ENCODE measurements at places on chromosomes 5 and 9. TPM values are rescaled to one million over a fixed set of nuclear protein-coding genes. Genes with fewer than 3 reads are reported as not detected.
A peak's percentile ranks its signal among the peaks of the same experiment; 100 is the strongest.

Gene HINT1
- total RNA-seq: 206 TPM

Gene PAM
- 116 TPM for total RNA-seq

Gene ACOT12
- 0.74 TPM for total RNA-seq

Gene GRIA1
- 18.0 TPM for total RNA-seq

Gene AJM1
- total RNA-seq: 3.2 TPM

Gene FYB1
- 0.33 TPM for total RNA-seq

Gene BARHL1
- total RNA-seq: 0.14 TPM

Gene ZNF879
- 7.2 TPM for total RNA-seq

Gene PRSS3
- 0.86 TPM for total RNA-seq

- no peak overlapping the region for H3K4me3 ChIP-seq
- no peaks in the 10 kb centered on the region for H3K36me3 ChIP-seq
- no peak overlapping the region for H3K27ac ChIP-seq
- H3K27me3 ChIP-seq: peaks cover under 1% of the 10 kb centered on the region
- no peaks in the 10 kb centered on the region for H3K4me1 ChIP-seq
Measured at GRCh38 chr5:6976971-6977370, 263.7 kb downstream of the TENT4A start.

DNA sequence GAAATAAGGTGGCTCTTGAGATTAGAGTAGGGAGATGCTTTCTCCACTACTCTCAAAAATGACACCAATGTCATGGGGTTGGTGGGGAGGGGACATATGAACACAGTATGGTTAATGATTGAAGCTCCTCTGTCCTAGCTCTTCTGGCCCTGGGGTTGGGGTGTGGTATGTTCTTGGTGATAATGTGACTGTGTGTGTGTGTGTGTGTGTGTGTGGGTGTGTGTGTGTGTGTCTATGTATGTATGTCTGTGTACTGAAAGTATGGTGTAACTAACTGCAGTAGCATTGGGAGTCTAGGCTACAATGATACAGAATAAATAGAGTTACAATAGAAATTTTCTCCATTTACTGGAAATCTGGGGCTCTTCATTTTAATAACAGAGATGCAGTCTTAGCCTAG is 121.0 kb upstream of the CD180 start:
- H3K4me1 ChIP-seq: peaks cover 8% of the 10 kb centered on the region
- no peaks in the 10 kb centered on the region for H3K27me3 ChIP-seq
- H3K36me3 ChIP-seq: no peaks in the 10 kb centered on the region
- no peak overlapping the region for H3K4me3 ChIP-seq

- no peaks in the 10 kb centered on the region for H3K27me3 ChIP-seq
- H3K27ac ChIP-seq: no peak overlapping the region
- H3K36me3 ChIP-seq: peaks cover 28% of the 10 kb centered on the region
- H3K4me3 ChIP-seq: no peak overlapping the region
Measured at GRCh38 chr9:37157726-37158377, 37.5 kb downstream of the ZCCHC7 start.

DNA sequence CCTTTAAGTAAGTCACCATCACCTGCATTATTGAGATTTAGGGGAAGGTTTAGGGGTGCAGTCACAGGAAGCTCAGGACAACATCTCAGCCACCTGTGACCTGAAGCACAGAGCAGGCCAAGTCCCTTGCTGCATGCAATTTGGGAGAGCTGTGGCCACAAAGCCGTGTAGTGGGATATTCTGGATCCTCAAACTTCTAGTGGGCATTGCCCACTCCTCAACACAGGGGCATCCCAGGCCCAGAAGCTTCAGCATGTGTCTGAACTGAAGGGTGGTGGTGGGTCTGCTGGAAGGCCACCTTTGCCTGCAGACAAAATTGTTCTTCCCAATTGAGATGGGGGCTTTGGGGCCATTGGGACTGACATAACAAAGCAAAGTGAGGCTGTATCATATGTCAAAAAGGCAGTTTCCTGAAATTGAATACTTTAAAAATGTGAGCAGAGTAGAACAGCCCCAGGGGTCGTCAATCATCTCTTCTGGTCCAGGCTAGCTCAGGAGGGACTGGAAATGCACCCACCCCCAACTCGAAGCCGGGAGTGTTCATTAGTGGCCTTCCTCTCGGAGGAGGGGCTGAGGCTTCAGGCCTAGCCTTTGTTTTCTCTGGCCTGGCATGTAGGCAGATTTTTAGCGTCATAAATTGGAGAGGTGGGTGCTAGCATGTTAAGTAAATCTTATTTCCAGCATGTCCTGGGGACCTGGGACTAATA is 2.8 kb upstream of the GADD45G start:
- no peaks in the 10 kb centered on the region for H3K36me3 ChIP-seq
- H3K4me3 ChIP-seq: peak overlapping the region; percentile 40
- peak; percentile 49 for DNase-seq
- H3K27me3 ChIP-seq: peaks cover 14% of the 10 kb centered on the region
- peaks cover 14% of the 10 kb centered on the region for H3K4me1 ChIP-seq
- H3K27ac ChIP-seq: no peak overlapping the region

DNA sequence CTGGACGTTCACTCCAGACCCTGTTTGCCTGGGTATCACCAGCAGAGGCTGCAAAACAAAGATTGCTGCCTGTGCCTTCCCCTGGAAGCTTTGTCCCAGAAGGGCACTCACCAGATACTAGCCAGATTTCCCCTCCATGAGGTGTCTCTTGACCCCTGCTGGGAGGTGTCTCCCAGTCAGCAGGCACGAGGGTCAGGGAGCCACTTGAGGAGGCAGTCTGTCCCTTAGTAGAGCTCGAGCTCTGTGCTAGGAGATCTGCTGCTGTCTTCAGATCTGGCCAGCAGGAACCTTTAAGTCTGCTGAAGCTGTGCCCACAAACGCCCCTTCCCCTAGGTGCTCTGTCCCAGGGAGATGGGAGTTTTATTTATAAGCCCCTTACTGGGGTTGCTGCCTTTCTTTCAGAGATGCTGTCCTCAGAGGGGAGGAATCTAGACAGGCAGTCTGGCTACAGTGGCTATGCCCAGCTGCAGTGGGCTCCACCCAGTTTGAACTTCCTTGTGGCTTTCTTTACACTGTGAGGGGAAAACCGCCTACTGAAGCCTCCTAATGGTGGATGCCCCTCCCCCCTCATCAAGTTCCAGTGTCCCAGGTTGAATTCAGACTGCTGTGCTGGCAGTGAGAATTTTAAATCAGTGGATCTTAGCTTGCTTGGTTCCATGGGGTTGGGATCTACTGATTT is 253.9 kb downstream of the SPATA31D1 start:
- no peak overlapping the region for H3K27ac ChIP-seq
- H3K4me3 ChIP-seq: no peak overlapping the region
- DNase-seq: no peak
- H3K36me3 ChIP-seq: no peaks in the 10 kb centered on the region
- H3K4me1 ChIP-seq: no peaks in the 10 kb centered on the region

- H3K4me1 ChIP-seq: no peaks in the 10 kb centered on the region
- H3K4me3 ChIP-seq: no peak overlapping the region
- no peak for DNase-seq
- no peaks in the 10 kb centered on the region for H3K36me3 ChIP-seq
Measured at GRCh38 chr5:37921452-37921851, 81.6 kb upstream of the GDNF start.

DNA sequence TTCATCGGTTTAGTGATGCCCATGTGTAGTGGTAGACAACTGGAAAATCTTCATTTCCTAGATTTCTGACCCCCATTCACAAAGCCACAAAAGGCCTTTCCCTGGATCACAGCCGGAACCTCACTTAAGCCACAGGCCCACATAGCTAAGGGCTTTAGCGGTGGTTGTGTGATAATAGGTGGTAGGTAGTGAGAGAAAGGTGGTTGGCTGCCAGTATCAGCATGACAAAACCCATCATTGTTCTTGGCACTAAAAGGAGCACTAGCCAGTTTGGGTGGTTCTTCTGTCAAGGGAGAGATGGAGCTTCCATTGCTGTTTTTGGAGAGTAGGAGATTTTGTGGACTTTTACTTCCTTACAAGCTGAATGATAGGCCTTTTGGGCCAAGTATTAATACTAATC is 9.7 kb upstream of the SLC36A2 start:
- H3K36me3 ChIP-seq: no peaks in the 10 kb centered on the region
- no peak overlapping the region for H3K4me3 ChIP-seq
- no peaks in the 10 kb centered on the region for H3K4me1 ChIP-seq
- peaks cover 5% of the 10 kb centered on the region for H3K27me3 ChIP-seq
- DNase-seq: no peak

DNA sequence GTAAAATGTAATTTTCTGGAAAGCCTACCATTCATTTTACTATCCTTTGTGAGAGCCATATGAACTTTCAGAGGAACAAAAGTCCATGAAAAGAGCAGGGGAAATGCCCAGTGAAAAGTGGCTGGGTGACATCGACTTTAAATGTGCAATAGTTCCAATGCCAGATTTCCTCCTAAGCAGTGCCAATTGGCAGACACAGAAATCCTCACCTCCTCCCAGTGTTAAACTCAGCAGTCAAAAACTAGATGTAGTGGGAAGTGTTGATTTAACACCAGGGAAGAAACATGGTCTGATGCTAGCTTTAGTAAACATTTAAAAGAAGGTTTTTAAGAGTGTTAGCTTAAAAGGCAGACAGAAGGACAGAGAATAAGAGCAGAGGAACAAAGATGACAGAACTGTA is 2055.2 kb downstream of the MAT2B start:
- no peak overlapping the region for H3K4me3 ChIP-seq
- no peaks in the 10 kb centered on the region for H3K4me1 ChIP-seq
- no peak overlapping the region for H3K27ac ChIP-seq
- H3K27me3 ChIP-seq: no peaks in the 10 kb centered on the region

- no peak overlapping the region for H3K4me3 ChIP-seq
- DNase-seq: no peak
- H3K4me1 ChIP-seq: peaks cover 4% of the 10 kb centered on the region
- H3K27me3 ChIP-seq: no peaks in the 10 kb centered on the region
- no peak overlapping the region for H3K27ac ChIP-seq
Measured at GRCh38 chr9:75912951-75913350, 22.5 kb downstream of the PCSK5 start.

GRCh38 chr5:111266491-111266890 is 42.3 kb downstream of the CAMK4 start:
- no peak overlapping the region for H3K4me3 ChIP-seq
- no peak for DNase-seq
- no peaks in the 10 kb centered on the region for H3K4me1 ChIP-seq
- H3K27me3 ChIP-seq: no peaks in the 10 kb centered on the region
- H3K36me3 ChIP-seq: no peaks in the 10 kb centered on the region

GRCh38 chr9:83413367-83413766 is 124.8 kb downstream of the FRMD3 start:
- H3K36me3 ChIP-seq: no peaks in the 10 kb centered on the region
- H3K27ac ChIP-seq: no peak overlapping the region
- no peak overlapping the region for H3K4me3 ChIP-seq
- peaks cover 3% of the 10 kb centered on the region for H3K27me3 ChIP-seq

DNA sequence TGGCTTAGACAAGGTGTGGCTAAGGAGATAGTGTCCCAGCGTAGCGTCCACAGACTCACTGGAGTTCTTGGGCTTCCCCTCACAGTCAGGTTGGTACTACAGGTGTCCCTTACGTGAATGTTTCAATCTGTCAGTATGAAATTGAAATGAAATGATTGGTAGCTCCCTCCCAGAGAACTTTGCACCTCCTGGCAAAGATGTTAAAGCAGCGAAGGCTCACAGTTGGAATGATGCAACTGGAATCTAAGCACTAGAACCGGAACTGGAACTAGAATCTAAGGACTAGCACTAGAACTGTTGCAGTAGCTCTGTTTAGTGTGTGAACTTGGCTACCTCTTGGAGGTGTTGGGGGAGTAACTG is 1.1 kb downstream of the SLC31A1 start:
- H3K4me1 ChIP-seq: peaks cover 34% of the 10 kb centered on the region
- no peak for DNase-seq
- H3K27me3 ChIP-seq: no peaks in the 10 kb centered on the region
- H3K27ac ChIP-seq: peak overlapping the region; percentile 96

- no peaks in the 10 kb centered on the region for H3K36me3 ChIP-seq
- no peaks in the 10 kb centered on the region for H3K4me1 ChIP-seq
- DNase-seq: no peak
- no peak overlapping the region for H3K27ac ChIP-seq
Measured at GRCh38 chr5:11040345-11040744, 279.3 kb upstream of the DAP start.

- no peak for DNase-seq
- no peaks in the 10 kb centered on the region for H3K27me3 ChIP-seq
- H3K36me3 ChIP-seq: peaks cover 15% of the 10 kb centered on the region
- no peak overlapping the region for H3K27ac ChIP-seq
- H3K4me1 ChIP-seq: peaks cover 6% of the 10 kb centered on the region
- no peak overlapping the region for H3K4me3 ChIP-seq
Measured at GRCh38 chr9:104842698-104843097, 78.8 kb downstream of the NIPSNAP3B start.

All from type B pancreatic cell (in vitro differentiated cells).